ENCODE measurements at places on chromosomes 5 and 9. TPM values are rescaled to one million over a fixed set of nuclear protein-coding genes. Genes with fewer than 3 reads are reported as not detected.

GRCh38 chr5:100584069-100584468 lies 48.9 kb downstream of the FAM174A start:
- H3K27ac ChIP-seq, result no peak overlapping the region
- no peak for DNase-seq
- no peaks in the 10 kb centered on the region for H3K4me1 ChIP-seq

- no peaks in the 10 kb centered on the region for H3K36me3 ChIP-seq
- no peak overlapping the region for H3K4me3 ChIP-seq
- no peak for DNase-seq
- H3K4me1 ChIP-seq, result no peaks in the 10 kb centered on the region
These were observed 73.8 kb downstream of the SNCAIP start for GRCh38 chr5:122385808-122386207.

DNA sequence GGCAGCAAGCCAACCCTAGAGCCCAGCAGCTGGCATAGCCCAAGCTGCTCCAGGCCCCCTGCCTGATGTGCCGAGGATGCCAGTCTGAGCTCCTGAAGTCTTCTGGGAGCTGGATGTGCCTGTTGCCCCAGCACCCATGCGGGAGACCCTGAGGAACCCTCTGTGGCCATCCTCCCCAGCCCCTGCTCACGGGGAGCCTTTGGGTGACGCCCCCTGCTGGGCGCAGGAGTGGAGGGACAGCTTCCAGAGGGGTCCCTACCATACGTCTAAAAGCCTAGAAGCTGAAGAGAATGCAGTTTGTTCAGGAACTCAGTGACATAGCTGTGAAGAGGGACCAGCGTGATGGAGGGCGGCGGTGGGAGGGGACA lies 33.1 kb upstream of the MVB12B start:
- H3K27ac ChIP-seq, result no peak overlapping the region
- no peaks in the 10 kb centered on the region for H3K4me1 ChIP-seq
- H3K4me3 ChIP-seq, result no peak overlapping the region
- no peaks in the 10 kb centered on the region for H3K36me3 ChIP-seq

GRCh38 chr5:147648597-147648996 lies 133.9 kb downstream of the JAKMIP2 start:
- H3K27ac ChIP-seq, result no peak overlapping the region
- H3K4me1 ChIP-seq, result no peaks in the 10 kb centered on the region
- no peak for DNase-seq
- H3K36me3 ChIP-seq, result no peaks in the 10 kb centered on the region

GRCh38 chr5:74625742-74626241 lies 14.7 kb downstream of the ENC1 start:
- no peaks in the 10 kb centered on the region for H3K36me3 ChIP-seq
- peaks cover 6% of the 10 kb centered on the region for H3K27me3 ChIP-seq
- H3K4me1 ChIP-seq, result peaks cover 4% of the 10 kb centered on the region
- H3K27ac ChIP-seq, result no peak overlapping the region
- DNase-seq, result no peak

DNA sequence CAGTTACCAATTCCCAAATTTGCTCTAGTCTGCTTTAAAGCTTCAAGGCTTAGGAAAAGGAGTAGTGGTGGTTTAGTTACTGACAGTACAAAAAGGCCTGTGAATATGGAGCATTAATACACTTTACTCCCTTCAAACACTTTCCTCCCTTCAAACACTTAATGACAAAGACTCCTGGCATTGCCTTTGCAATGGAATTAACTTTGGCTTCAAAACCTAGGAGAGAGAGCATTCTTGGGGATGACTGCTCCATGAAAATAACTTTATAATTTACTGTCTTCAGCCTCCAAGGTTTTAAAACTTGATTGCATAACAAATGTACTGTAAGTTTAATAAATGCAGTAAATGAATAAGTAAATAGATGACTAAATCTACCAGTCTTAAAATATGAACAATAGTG lies 185.6 kb downstream of the TRPM3 start:
- no peak overlapping the region for H3K27ac ChIP-seq
- no peak for DNase-seq
- no peak overlapping the region for H3K4me3 ChIP-seq
- no peaks in the 10 kb centered on the region for H3K4me1 ChIP-seq

DNA sequence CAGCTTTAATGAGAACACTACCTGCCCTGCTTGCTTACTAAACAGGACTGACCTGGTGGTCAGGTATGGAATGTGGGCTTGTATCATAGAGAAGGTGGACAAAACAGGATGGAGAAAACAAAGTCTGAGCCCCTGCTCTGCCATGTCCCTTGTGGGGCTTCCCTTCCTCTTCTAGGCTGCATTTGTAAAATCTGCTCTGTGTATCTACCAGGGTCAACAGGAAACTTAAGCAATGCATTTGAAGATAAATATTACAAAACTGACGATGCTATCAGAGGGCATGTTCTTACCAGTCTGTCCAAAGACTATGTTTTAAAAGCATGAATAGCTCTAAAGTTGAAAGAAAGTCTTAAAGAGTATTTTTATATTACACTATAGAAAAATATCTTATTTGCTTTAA lies 228.7 kb downstream of the DCP2 start:
- H3K27me3 ChIP-seq, result no peaks in the 10 kb centered on the region
- no peaks in the 10 kb centered on the region for H3K4me1 ChIP-seq
- no peak for DNase-seq

DNA sequence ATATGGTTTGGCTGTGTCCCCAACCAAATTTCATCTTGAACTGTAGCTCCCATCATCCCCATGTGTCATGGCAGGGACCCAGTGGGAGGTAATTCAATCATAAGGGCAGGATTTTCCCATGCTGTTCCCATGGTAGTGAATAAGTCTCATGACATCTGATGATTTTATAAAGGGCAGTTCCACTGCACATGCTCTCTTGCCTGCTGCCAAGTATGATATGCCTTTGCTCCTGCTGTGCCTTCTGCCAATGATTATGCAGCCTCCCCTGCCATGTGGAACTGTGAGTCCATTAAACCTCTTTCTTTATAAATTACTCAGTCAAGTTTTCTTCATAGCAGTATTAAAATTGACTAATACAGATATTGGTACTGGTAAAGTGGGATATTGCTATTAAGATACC lies 42.4 kb downstream of the MARCHF11 start:
- H3K36me3 ChIP-seq, result no peaks in the 10 kb centered on the region
- no peak overlapping the region for H3K4me3 ChIP-seq
- no peak for DNase-seq
- H3K27me3 ChIP-seq, result no peaks in the 10 kb centered on the region
- H3K4me1 ChIP-seq, result peaks cover 7% of the 10 kb centered on the region
- H3K27ac ChIP-seq, result no peak overlapping the region

DNA sequence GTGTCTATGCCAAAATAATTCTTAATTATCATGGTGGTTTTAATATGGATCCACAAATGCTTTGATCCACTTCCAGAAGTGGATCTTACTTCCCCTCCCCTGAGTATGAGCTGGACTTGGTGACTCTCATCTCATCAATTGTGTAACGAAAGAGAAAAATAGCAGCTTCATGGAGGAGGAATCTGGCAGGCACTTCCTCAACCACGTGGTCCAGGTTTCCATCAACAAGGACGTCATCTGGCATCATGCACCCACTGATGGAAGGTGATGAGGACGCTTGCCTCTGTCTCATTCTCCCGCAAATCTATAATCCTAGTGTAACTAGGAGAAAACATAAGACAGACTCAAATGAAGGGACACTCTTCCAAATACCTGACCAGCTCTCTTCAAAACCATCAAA lies 54.6 kb upstream of the S1PR3 start:
- DNase-seq, result no peak
- H3K27ac ChIP-seq, result no peak overlapping the region
- H3K4me3 ChIP-seq, result no peak overlapping the region
- H3K4me1 ChIP-seq, result peaks cover 6% of the 10 kb centered on the region
- no peaks in the 10 kb centered on the region for H3K27me3 ChIP-seq
- H3K36me3 ChIP-seq, result no peaks in the 10 kb centered on the region

DNA sequence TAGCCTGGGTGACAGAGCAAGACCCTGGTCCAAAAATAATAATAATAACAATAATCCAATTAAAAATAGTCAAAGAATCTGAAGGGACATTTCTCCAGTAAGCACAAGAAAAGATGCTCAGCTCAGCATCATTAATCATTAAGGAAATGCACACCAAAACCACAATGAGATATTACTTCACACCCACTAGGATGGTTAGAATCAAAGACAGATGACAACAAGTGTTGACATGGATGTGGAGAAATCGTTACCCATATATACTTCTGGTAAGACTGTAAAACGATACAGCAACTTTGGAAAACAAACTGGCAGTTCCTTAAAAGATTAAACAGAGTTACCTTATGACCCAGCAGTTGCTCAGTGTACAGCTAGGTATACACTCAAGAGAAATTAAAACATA lies 5.3 kb upstream of the FANCG start:
- no peak for DNase-seq
- H3K4me1 ChIP-seq, result peaks cover 6% of the 10 kb centered on the region
- no peak overlapping the region for H3K27ac ChIP-seq
- H3K4me3 ChIP-seq, result no peak overlapping the region
- H3K36me3 ChIP-seq, result no peaks in the 10 kb centered on the region
- H3K27me3 ChIP-seq, result no peaks in the 10 kb centered on the region

- H3K36me3 ChIP-seq, result no peaks in the 10 kb centered on the region
- no peak overlapping the region for H3K27ac ChIP-seq
- no peak overlapping the region for H3K4me3 ChIP-seq
- H3K27me3 ChIP-seq, result no peaks in the 10 kb centered on the region
- DNase-seq, result no peak
- no peaks in the 10 kb centered on the region for H3K4me1 ChIP-seq
These were observed 20.4 kb downstream of the HAVCR2 start for GRCh38 chr5:157088342-157088990.

GRCh38 chr5:9784231-9784630 lies 154.1 kb upstream of the TAS2R1 start:
- H3K27ac ChIP-seq, result no peak overlapping the region
- H3K36me3 ChIP-seq, result no peaks in the 10 kb centered on the region
- no peaks in the 10 kb centered on the region for H3K4me1 ChIP-seq
- H3K4me3 ChIP-seq, result no peak overlapping the region

DNA sequence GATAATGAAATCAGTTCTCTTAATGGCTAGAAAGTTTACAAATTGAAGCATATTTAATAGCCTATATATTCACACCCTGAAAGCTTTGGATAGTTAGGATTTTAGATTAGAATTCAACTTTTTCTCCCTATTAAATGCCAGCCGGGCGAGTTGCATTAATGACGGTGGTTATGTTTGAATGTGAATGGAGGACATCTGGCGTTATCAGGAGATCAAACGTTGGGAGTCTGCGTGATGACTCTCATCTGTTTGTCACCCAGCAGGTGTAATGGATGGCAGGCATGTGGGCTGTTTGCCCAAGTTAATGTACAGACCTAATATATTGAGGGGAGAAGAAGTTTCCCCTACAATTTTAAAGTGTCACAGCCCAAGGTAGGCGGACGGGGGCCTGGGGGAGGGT lies 1227.7 kb upstream of the WWC1 start:
- H3K4me1 ChIP-seq, result no peaks in the 10 kb centered on the region
- no peak for DNase-seq
- no peaks in the 10 kb centered on the region for H3K36me3 ChIP-seq
- no peaks in the 10 kb centered on the region for H3K27me3 ChIP-seq
- no peak overlapping the region for H3K4me3 ChIP-seq

GRCh38 chr9:114693248-114693855 lies 11.4 kb upstream of the TEX48 start:
- no peaks in the 10 kb centered on the region for H3K4me1 ChIP-seq
- no peak for DNase-seq
- no peaks in the 10 kb centered on the region for H3K36me3 ChIP-seq
- H3K4me3 ChIP-seq, result no peak overlapping the region
- no peaks in the 10 kb centered on the region for H3K27me3 ChIP-seq

DNA sequence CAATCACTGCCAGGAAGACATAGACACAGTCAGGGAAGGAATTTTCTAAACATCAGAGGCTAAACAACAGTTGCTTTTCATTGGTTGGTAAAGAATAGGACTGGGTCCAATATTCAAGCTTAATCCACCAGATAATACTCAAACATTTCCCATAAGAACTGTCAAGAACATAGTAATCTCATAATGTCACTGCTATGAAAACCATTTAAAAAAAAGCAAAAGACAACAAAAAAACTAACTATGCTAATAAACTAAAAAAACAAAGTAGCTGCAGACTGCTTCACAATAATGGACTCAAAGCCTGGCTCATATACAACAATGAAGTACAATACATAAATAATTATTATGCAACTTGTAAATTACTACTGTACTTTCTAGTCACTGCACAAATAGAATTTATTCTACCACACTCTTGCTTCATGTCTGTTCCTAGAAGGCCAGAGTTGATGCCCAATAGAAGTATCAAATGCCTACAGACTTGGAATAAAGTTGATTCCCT lies 148.7 kb downstream of the MLLT3 start:
- H3K4me3 ChIP-seq, result no peak overlapping the region
- DNase-seq, result no peak
- no peaks in the 10 kb centered on the region for H3K36me3 ChIP-seq
- no peaks in the 10 kb centered on the region for H3K27me3 ChIP-seq
- peaks cover 20% of the 10 kb centered on the region for H3K4me1 ChIP-seq

- no peaks in the 10 kb centered on the region for H3K36me3 ChIP-seq
- H3K4me3 ChIP-seq, result no peak overlapping the region
- H3K27me3 ChIP-seq, result peaks cover 9% of the 10 kb centered on the region
- DNase-seq, result no peak
These were observed 4.7 kb downstream of the SLC24A2 start for GRCh38 chr9:19784136-19784535.

- no peaks in the 10 kb centered on the region for H3K36me3 ChIP-seq
- DNase-seq, result peak; percentile 58
- H3K27me3 ChIP-seq, result no peaks in the 10 kb centered on the region
These were observed 211.5 kb downstream of the GAPVD1 start for GRCh38 chr9:125472926-125473701.

GRCh38 chr5:57054671-57055070 lies 102.7 kb upstream of the MIER3 start:
- no peaks in the 10 kb centered on the region for H3K4me1 ChIP-seq
- DNase-seq, result no peak
- H3K27ac ChIP-seq, result no peak overlapping the region
- no peaks in the 10 kb centered on the region for H3K27me3 ChIP-seq
- H3K4me3 ChIP-seq, result no peak overlapping the region
- H3K36me3 ChIP-seq, result no peaks in the 10 kb centered on the region

DNA sequence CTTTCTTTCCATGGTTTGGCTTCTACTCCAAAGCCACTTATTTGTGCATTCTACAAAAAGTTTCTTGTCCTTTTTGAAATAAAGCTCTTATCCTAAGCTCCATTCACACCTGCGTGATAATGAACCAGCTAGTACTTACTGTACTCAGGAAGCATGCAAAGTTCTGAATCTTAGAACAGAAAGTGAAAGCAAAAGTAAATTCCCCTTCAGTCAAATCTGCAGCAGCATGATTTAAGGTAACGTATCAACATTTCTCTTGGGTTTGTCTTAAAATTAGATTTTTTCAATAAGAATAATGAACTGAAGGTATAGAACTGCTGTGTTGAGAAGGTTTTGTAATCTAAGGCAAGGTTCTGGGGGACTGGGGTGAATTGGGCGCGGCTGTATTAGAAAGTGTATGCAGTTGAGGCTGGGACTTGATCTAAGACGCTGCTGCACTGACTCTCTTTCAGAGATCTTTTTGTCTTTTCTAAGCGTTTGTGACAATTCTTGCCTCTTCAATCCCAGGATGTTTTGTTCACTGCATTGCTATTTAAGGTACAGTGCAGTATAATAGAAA lies at the start of gene ERAP2:
Gene ERAP2, plus strand, starts transcription at position 209 of the 559 bp plus-strand sequence. CDS start 3,186 bp downstream, outside the sequence.
- H3K36me3 ChIP-seq, result no peaks in the 10 kb centered on the region
- peaks cover 22% of the 10 kb centered on the region for H3K4me1 ChIP-seq
- H3K27ac ChIP-seq, result peak within 1 kb of the TSS; percentile 81
- DNase-seq, result no peak
- peak within 1 kb of the TSS; percentile 63 for H3K4me3 ChIP-seq

- H3K36me3 ChIP-seq, result no peaks in the 10 kb centered on the region
- no peak overlapping the region for H3K27ac ChIP-seq
- H3K27me3 ChIP-seq, result no peaks in the 10 kb centered on the region
These were observed 444.7 kb downstream of the HINT1 start for GRCh38 chr5:130720355-130720754.

The DIRAS2 gene
- polyA plus RNA-seq, result 0.24 TPM

The ACTBL2 gene
- polyA plus RNA-seq, result not detected

The UGT3A2 gene
- 0.08 TPM for polyA plus RNA-seq

The HMGCS1 gene
- 24.5 TPM for polyA plus RNA-seq

The MTAP gene
- 7.1 TPM for polyA plus RNA-seq

The C9orf57 gene
- polyA plus RNA-seq, result not detected
